Upper lobe of right lung (tissue), 1 donor: ENCODE measurements at places on chromosomes 7 and 10.

- no peaks in the 10 kb centered on the region for H3K4me1 ChIP-seq
- no peak overlapping the region for H3K27ac ChIP-seq
- peaks cover 16% of the 10 kb centered on the region for H3K36me3 ChIP-seq
- no peak for DNase-seq
- H3K4me3 ChIP-seq = no peak overlapping the region
These were observed 51.0 kb downstream of the ORC5 start for GRCh38 chr7:104156842-104157277.

DNA sequence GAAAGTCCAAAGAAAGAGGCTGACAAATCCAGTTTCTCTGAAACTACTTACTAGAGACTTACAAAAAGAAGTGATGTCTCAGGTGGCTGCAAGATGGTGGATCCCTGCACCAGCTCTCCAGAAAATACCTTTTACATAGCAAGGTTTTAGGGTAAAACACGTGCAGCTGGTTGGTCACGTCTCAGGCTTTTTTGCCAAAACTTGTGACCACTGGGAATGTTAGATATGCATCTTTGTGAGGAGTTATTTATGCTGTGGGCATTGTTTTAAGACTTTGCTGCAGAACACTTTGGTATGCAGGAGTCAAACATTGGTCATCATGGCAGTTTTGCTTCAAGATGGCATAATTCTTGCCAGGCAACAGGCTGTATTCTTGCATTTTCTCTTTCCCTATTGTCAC is 1352.8 kb downstream of the REEP3 start:
- no peaks in the 10 kb centered on the region for H3K27me3 ChIP-seq
- no peaks in the 10 kb centered on the region for H3K4me1 ChIP-seq
- H3K36me3 ChIP-seq = no peaks in the 10 kb centered on the region

- H3K27ac ChIP-seq = no peak overlapping the region
- H3K27me3 ChIP-seq = no peaks in the 10 kb centered on the region
- DNase-seq = no peak
- no peaks in the 10 kb centered on the region for H3K4me1 ChIP-seq
- no peak overlapping the region for H3K4me3 ChIP-seq
- H3K36me3 ChIP-seq = no peaks in the 10 kb centered on the region
These were observed 207.9 kb upstream of the MYO3A start for GRCh38 chr10:25725917-25726716.

DNA sequence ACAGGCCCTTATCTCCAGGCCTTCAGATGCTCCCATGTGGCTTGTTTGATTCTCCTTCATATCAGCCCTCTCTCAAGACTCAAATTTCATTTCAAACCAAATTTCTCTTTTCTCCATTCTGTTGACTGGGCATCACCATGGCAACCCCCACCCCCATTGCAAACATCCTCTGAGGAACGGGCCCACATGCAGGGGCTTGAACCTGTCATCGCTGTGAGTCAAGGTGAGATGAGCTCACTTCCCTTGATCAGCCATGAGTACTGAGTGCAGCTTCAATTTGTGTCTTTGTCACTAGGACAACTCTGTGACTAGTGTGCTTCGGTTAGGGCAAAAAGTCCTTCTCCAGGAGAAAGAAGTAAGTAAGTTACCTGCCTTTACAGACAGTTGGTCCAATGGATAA is 41.9 kb downstream of the CALML3 start:
- peak; percentile 23 for DNase-seq
- no peak overlapping the region for H3K4me3 ChIP-seq
- no peaks in the 10 kb centered on the region for H3K36me3 ChIP-seq
- H3K27ac ChIP-seq = no peak overlapping the region
- no peaks in the 10 kb centered on the region for H3K4me1 ChIP-seq

- H3K4me1 ChIP-seq = peaks cover 10% of the 10 kb centered on the region
- H3K36me3 ChIP-seq = no peaks in the 10 kb centered on the region
- peak; percentile 59 for DNase-seq
- no peaks in the 10 kb centered on the region for H3K27me3 ChIP-seq
- no peak overlapping the region for H3K27ac ChIP-seq
- H3K4me3 ChIP-seq = no peak overlapping the region
These were observed 1.5 kb upstream of the JAKMIP3 start for GRCh38 chr10:132064082-132064755.

GRCh38 chr7:46003896-46004875 is 83.1 kb upstream of the IGFBP3 start:
- H3K27ac ChIP-seq = no peak overlapping the region
- no peak overlapping the region for H3K4me3 ChIP-seq
- no peak for DNase-seq
- H3K27me3 ChIP-seq = no peaks in the 10 kb centered on the region
